ENCODE measurements at places on chromosomes 3 and 15.
A peak's percentile ranks its signal among the peaks of the same experiment; 100 is the strongest.

DNA sequence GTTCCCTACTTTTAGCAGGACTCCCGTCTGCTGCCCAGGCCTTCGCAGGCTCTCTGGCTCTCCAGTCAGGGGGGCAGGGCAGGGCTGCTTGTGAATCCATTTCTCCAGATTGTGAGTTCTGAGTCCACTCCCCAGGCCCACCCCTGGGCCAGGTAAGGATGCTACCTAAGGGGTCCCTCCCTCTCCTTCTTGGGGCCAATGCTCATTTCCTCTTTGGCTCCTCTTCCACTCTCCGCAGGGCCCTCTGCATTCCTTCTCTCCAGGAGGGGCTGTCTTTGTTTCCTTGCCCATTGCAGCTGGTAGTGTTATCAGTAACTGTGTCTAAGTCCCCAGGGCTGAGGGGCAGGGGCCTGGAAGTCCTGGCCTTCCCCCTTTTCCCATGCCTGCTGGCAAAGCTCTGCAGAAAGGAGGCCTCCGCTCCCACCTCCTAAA, 13.0 kb upstream of the CACNA2D2 start:
- no peak for DNase-seq

DNA sequence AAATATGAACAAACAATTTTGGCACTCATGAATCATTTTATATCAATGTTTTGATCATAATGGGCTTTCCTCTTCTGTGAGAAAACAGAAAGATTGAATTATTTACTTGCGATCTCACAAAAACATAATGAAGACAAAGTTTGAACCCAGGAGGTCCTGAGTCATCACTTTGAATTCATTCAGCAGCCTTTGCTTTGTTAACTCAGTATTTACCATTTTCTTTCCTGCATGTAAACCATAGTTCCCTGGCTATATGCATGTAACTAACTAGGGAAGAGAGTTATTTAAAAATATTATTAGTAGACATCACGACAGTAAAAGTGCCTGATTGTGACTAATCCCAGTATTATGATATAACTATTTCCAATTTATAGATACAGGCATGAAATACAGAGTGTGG, 1026.2 kb downstream of the PLOD2 start:
- no peak for DNase-seq

DNA sequence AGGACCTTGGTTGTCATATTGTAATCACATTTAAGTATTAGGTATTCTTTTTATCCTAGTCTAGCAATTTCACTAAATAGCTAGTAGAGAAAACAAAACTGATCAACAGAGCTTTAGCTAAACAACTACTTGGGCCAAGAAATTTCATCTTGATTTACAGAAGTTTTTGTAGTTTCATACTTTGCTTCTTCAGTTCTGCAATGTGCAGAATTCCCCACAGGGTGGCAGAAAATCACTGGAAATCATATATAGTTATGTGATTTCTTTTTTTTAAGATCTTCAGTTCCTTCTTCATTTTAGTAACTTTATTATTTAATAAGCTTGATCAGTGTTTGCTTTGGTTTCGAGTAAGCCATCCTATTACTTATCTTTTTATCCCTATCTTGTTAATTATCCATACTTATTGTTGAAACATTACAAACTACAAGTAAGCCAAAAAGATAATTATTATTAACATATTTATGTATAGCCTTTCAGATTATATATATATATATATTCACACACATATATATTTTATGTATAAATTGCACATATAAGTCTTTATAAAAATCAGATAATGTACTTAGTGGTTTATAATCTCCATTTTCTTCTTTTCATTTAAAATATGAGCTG, 2.2 kb upstream of the BNIP2 start:
- peak; percentile 16 for DNase-seq

- no peak for DNase-seq
Observed at GRCh38 chr3:15892311-15893227, 94.8 kb upstream of the ANKRD28 start.

DNA sequence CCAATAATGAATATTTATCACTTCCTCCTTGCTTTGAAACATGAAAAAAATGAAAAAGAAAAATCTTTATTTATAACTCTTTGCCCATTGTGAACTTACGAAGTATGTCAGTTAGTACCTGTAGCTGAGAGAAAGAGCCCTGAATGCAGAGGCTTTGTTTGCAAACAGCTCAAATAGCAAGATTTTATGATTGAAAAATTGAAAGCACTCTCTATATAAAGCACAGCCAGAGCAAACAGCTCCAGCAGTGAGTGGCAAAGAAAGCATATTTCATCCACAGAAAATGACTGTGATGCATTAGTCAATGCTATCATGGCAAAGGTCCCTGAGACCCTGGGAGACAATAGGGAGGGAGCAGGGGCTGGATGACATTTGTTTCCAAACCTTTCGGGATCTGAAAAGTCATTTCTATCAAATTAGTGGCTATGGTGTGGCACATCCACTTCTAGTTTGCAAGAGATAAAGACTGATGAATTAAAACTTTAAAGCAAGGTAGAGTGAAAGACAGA, 576.1 kb downstream of the OTOL1 start:
- no peak for DNase-seq

DNA sequence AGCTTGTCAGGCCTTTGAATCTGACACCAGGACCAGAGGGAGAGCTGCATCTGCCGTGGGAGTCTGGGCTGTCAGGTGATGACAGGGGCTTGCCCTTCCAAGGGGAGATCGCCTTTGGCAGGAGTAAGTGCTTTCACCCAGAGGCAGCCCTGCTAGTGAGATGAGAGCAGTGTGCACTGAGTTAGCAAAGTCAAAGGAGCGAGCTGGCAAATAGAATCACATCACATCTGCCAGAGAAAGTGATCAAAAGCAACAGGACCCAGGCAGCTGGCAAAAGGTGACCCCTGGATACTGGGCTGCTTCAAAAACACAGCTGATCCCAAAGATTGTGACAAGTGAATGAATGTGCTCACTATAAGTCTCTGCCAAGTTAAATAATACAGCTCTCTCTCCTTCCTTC, 36.1 kb upstream of the PYDC2 start:
- DNase-seq: no peak

GRCh38 chr3:14938954-14939353, 8.4 kb upstream of the NR2C2 start:
- DNase-seq: no peak

- no peak for DNase-seq
Observed at GRCh38 chr3:171357721-171358120, 102.5 kb downstream of the TNIK start.

GRCh38 chr15:40190591-40190990, 29.7 kb downstream of the BUB1B start:
- no peak for DNase-seq

- DNase-seq: no peak
Observed at GRCh38 chr3:71142441-71143161, 440.9 kb downstream of the FOXP1 start.

- DNase-seq: no peak
Observed at GRCh38 chr3:110526777-110527727, 544.6 kb upstream of the NECTIN3 start.

GRCh38 chr3:71511037-71511436, 72.5 kb downstream of the FOXP1 start:
- DNase-seq: no peak

DNA sequence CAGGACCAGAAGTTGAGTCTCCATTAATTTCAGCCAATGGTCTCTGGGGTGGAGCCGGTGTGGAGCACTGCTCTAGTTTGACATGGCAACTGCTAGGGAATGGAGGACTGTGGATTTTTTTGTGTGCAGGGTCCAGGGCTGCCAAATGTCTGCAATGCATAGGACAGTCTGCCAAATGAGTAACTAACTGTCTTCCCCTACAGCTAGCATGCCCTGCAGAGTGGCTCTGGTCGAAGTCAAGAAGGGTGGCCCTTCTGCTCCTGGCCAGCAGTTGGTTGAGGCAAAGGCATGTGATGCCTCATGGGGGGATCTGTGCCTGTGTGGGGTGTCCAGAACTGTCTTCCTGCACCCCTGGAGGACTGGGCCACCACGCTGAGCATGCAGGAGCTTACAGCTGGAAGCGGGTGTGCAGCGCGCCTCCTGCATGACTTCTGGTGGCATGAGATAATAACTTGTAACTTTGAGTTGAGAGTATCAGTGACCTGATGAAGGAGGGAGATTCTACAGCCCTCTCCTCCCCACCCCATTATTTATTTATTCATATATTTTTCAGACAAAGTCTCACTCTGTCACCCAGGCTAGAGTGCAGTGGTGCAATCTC, 4.6 kb downstream of the TPRA1 start:
- DNase-seq: no peak

- no peak for DNase-seq
Observed at GRCh38 chr3:188559072-188559429, 405.1 kb downstream of the LPP start.

DNA sequence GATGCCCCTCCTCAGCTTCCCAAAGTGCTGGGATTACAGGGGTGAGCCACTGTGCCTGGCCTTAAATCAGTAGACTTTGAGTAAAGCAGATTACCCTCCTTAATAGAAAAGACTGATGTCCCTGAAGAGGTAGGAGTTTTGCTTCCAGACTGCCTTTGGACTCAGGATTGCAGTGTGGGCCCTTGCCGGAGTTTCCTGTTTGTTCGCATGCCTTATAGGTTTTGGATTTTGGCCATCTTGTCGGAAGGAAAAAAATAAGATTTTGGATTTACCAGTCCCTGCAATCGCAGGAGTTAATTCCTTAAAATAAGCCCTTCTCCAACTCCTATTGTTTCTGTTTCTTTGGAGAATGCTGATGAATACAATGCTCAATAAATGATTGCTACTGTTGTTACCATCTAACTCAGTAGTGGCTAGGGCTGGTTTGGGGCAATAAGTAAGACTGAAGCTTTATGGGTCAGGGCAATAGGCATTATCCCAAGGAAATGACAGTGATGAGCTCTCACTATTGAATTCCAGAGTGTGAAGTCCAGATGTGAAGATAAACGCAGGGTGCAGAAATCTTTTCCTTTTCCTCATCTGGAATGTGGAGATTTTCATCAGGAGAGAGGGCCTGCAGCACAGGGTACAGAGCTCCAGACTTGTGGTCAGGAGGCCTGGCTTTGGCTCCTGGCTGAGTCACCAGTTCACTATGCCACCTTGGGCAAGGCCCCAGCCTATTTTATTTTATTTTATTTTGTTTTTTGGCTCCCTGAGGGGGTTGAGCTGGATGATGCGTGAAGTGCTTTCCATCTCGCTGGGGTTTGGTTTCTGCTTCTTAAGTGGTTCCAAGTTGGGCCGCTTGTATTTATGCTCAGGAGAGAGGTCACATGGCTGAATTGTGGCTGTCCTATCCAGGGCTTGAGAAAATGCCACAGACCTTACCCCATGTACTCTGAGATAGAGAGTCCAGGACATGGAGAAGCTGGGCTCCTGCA, 25.3 kb downstream of the FOXL2 start:
- no peak for DNase-seq

DNA sequence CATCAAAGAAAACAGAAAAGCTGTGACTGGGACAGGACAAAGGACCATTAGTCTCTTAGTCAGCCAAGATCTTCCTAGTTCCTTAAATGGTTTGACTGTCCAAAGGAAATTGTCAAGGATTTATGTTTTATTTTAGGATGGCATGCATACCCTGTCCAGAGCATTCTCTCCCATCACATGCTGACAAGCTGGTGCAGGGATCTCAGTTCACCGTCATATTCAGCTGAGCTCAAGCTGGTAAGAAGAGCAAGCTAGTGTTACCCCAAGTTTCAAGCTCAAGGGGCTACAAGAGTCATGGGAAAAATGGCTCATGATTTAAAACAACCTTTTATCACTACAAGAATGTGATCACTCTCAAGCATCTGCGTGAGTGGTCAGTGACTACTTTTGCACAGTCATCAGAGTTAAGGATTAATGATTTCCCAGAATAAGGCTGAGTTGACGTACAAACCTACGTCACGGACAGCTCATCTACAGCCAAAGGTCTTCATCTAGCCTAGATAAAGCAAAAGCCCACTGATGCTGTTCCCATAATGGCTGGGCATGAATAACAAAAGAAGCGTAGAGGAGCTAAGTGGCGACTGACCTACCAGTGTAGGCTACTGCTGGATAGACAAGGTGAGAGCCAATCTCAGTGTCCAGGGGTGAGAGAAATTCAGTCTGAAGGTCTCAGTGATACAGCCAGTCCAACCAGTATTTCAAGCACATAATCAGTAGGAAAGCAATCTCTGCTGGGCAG, 157.5 kb downstream of the GABRB3 start:
- no peak for DNase-seq

- DNase-seq: no peak
Observed at GRCh38 chr3:107813026-107813425, 277.8 kb downstream of the CD47 start.

DNA sequence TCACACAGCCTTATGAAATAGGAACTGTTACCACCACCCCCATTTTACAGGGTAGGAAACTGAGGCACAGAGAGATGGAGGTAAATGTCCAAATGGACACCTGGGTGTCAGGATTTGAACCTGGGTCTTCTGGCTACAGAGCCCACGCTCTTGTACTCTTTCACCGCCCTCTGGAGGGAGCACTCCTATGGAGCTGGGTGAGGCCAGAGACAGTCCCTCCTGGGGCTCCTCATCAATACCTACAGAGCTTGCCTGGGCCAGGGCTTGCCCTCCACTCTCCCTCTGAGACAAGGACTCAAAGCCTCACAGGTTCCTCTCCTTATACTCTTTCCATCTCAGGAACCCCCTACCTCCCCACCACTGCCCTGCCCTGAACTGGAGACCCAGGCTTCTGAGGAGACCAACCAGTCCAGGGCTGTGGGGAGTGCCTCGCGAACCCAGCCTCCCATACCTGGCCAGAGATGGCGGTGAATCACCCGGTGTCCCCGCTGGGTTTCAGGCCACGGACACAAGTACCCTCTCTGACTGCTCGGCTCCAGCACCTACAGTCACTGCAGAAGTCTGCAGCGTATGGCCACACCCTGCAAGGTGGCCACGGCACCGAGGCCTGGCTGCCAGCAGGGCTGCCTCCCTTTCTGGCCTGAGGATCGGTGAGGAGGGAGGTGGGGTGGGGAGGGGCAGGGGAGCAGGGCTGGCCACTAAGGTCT, 22.1 kb upstream of the ATP2B2 start:
- no peak for DNase-seq

DNA sequence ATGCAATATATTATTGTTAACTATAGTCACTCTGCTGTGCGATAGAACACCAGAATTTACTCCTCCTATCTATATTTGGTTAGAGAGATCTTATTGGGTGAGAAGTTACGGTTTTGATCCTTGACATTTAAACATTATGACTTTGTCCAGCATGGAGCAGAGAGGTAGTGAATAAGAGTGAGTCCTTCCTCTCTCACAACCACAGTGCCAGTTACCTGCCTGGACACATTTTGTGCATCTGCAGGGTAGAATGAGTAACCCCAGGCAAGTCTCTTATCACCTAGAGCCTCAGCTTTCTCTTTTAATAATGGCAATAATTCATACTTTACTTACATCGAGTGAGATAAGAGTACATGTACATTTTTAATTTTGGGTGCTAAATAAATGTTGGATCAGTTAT, 24.1 kb downstream of the KAT2B start:
- no peak for DNase-seq
